WERI-Rb-1 (cell line): ENCODE measurements at places on chromosomes 4 and X.

- DNase-seq = no peak
Observed at GRCh38 chr4:144627663-144628076, 18.3 kb upstream of the HHIP start.

DNA sequence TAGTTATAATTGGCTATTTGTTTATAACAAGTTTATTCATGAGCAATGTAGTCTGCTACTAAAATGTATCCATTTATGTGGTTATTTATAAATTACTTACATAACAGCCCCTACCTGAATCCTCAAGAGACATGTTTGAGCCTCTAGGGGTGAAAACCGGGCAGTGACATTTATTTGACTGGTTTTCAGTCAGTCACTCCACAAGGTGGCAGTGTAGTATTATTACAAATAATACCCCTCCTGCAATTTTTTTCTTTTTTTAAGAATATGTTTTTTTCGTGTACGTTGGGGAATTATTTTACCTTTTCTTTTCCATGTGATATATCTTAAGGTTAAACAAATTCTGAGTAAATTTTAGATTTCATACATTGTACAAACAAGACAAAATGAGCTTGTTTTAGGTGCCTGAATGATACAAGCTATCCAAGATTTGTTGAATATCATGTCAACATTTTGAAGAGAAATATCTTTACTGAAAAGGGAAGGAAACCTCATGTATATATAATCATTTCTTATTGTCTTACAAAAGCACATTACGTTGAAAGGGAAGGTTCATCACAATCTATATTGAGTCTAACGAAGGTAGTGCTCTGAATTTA, 598.7 kb upstream of the TECRL start:
- peak; percentile 31 for DNase-seq

DNA sequence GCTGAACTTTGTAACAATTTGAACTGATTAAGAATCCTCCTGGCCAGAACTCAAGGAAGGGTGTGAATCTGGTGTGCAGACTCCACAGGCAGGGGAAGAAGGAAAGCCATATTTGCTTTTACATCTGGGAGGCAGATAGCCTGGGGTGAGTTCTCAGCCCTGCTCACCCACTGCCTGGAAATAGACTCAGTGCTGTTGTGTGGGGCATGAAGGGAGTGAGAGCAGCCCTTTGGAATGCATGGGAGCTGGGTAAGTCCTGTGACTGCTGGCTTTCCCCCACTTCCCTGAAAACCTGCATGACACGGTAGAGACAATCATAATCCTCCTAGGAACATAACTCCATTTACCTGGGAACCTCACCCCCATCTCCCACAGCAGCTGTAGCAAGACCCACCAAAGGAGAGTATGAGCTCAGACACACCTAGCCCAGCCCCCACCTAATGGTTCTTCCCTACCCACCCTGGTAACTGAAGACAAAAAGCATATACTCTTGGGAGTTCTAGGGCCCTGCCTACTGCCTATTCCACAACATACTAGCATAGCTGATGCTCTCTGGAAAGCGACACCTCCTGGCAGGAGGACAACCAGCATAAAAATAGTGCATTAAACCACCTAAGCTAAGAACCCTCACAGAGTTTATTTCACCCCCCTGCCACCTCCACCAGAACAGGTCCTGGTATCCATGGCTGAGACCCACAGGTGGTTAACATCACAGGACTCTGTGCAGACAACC, 59.3 kb upstream of the UBQLN2 start:
- no peak for DNase-seq

DNA sequence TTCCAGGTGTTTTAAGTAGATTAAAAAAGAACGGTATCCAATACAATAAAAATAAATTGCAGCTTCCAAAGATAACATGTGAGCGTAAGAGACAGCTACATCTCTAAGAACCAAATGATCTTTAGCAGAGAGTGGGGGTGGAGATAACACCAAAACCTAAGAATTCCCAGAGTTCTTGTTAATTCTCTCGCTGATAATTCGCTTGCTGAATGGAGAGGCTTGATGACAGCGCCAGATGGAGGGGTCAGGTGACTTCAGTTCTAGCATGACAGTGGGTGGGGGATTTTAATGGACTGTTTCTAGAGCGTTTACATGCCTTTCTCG, 2.3 kb downstream of the CLCN4 start:
- peak; percentile 43 for DNase-seq

GRCh38 chrX:110806145-110806544, 10.5 kb upstream of the CHRDL1 start:
- DNase-seq = no peak

GRCh38 chrX:16160729-16161128, 6.6 kb upstream of the MAGEB17 start:
- DNase-seq = no peak

GRCh38 chr4:5890063-5890727, 2.7 kb downstream of the CRMP1 start:
- DNase-seq = peak; percentile 97

DNA sequence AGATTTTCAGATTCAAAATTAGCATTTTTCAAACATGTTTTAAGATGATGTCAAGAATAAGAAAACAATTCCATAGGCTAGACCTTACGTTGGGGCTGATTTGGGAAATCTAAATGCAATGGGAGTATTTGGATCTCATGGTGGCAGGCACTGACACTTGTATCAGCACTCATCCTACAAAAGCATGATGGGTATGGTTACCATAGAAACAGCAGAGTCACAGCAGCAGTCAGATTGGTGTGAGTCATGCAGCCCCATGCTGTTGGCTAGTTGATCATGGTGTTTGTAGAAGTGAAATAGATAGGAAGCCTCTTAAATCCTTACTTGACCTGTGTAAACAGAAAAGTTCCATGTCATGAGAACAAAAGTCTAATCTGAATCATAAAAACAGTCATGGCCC, 1637.3 kb upstream of the PABPC4L start:
- no peak for DNase-seq

DNA sequence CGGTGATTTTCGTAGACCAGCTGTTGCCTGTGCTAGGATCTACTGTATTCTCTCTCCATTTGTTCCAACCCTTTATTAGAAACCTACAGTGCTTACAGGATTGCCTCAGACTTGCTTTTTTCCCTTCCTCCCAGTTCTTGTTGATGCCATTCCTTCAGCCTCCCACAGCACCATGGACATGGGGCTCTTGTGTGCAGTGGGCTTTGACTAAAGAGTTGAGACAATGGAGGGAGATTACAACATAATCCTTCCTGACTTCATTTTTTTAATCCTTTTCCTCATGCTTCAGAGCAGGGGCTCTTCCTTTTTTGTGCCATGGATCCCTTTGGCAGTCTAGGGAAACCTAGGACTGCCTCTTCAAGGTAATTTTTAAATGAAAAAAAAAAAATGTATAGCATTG, 92.1 kb downstream of the BMPR1B start:
- peak; percentile 45 for DNase-seq

- no peak for DNase-seq
Observed at GRCh38 chr4:8201321-8201781, 2.3 kb downstream of the SH3TC1 start.

DNA sequence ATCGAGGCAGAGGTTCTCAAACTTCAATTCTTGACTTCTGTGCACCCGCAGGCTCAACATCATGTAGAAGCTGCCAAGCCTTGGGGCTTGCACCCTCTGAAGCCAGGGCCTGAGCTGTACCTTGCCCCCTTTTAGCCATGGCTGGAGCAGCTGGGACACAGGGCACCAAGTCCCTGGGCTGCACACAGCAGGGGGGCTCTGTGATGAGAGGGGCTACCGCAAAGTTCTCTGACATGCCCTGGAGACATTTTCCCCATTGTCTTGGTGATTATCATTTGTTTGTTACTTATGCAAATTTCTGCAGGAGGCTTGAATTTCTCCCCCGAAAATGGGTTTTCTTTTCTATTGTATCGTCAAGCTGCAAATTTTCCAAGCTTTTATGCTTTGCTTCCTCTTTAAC, 4.9 kb upstream of the MAGEB17 start:
- no peak for DNase-seq

DNA sequence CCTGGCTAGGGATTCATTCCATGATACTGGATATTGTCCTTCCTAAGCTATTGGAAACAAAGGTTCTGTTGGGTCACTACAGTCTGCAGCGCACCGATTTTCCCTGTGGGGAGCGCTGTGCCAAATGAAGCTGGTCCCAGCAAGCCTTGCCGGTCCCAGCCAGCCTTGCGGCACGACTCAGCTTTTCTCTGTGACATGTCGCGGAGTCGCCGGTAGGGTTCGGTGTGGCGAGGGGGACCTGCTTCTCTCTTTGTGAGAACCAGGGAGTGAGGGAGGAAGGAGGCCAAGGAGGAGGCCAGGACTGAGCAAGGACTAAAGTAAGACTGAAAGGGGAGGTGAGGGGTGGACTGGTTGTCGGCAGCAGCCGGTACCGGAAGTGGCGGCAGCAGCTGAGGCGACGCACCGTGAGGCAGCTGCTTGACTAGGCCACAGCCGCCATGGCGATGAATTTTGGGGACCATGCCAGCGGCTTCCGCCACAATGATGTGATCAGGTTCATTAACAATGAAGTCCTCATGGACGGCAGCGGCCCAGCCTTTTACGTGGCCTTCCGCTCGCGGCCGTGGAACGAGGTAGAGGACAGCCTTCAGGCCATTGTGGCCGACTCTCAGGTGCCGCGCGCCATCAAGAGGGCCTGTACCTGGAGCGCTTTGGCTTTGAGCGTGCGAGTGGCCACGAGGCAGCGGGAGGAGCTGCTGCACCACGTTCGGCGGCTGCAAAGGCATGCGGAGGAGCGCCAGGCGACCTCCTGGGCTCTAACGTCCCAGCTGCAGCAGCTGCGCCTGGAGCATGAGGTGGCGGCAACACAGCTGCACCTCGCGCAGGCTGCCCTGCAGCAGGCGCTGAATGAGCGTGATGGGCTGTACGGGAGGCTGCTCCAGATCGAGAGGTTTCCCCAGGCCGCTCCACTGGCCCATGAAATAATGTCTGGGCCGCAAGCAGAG, at the start of gene TEX13D:
TSS of gene TEX13D (plus strand) at position 180 of the 944 bp plus-strand sequence. CDS start at position 438, 258 bp downstream.
- DNase-seq = no peak

- no peak for DNase-seq
Observed at GRCh38 chrX:1537031-1537715, at the start of gene P2RY8. Gene P2RY8 (minus strand): TSS chrX:1537185. CDS start chrX:1466558, 70,627 bp downstream.

- DNase-seq = no peak
Observed at GRCh38 chr4:139562067-139562684, 6.2 kb upstream of the SETD7 start.

DNA sequence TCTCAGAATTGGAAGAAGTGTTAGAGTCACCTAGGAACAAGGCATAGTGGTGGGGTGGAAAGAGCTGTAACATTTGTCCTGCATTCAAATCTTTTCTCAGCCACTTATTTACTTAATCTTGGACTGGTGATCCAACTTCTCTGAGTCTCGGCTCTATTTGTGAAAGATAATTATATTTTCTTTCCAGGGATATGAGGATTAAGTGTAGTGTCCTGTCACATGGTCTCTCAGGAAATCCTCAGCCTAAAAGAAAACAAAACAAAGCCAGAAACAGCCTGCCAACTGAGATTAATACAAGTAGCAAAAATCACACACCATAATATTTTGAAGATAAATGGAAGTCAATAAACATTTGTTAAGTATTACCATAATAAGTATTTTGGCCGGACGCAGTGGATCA, 33.3 kb upstream of the ETNPPL start:
- no peak for DNase-seq

DNA sequence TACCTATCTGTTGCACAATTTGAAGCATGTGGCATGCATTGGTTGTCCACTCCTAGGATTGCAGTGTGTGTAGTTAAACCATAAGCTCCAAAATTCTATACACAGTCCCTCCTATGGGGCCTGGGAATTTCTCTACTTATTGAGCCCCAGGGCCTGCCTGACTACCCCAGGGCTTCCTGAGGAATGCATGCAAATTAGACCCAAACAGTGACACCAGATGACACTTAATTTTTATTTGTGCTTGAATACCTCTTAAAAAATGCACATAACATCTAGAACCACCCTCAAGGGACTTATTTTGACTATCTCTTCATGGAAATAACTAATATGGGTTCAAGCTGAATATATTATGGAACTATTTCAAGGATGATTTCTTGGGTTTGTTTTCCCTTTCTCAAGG, 236.4 kb downstream of the PPP1R2C start:
- DNase-seq = no peak

- no peak for DNase-seq
Observed at GRCh38 chrX:139691493-139691842, 16.5 kb downstream of the MCF2 start.

DNA sequence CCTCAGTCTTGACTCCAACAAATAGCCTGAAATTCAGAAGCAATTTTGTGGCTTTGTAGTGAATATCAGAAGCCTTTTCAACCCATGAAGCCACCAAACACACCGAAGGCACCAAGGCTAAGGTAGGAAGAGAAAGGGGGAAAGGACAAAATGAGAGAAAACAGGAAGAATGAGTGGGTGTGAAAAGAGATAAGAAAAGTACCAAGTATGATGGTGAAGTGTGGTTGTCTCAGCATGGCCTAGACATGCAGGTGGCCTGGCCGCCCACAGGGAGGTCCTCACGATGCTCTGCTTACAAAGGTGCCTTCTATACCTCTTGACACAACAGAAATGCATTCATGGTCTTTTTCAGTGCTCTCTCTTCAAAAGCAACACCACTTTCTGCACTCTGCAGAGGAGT, 34.9 kb downstream of the ACSL1 start:
- DNase-seq = no peak

DNA sequence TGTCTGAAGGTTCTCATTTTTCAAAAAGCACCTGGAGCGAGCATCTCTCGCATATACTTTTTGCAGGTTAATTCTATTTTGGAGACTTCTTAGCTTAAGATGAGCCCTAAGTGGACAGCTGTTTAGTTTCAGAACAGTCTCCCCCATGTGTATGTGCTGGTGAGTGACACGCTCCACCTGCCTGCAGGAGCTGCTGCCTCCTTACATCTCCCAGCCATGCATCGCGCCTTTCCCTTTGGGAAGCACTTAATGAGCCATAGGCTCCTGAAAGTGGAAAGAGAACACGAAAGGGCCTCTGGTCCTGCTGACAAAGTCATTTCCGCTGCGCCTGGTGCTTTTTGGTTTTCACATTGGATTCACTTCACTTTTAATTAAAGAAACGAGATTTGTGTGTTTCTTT, 56.1 kb downstream of the TRIML2 start:
- DNase-seq = no peak

- DNase-seq = peak; percentile 26
Observed at GRCh38 chr4:2688697-2689096, 67.4 kb downstream of the TNIP2 start.

- no peak for DNase-seq
Observed at GRCh38 chrX:117196481-117196880, 733.7 kb upstream of the CT83 start.

DNA sequence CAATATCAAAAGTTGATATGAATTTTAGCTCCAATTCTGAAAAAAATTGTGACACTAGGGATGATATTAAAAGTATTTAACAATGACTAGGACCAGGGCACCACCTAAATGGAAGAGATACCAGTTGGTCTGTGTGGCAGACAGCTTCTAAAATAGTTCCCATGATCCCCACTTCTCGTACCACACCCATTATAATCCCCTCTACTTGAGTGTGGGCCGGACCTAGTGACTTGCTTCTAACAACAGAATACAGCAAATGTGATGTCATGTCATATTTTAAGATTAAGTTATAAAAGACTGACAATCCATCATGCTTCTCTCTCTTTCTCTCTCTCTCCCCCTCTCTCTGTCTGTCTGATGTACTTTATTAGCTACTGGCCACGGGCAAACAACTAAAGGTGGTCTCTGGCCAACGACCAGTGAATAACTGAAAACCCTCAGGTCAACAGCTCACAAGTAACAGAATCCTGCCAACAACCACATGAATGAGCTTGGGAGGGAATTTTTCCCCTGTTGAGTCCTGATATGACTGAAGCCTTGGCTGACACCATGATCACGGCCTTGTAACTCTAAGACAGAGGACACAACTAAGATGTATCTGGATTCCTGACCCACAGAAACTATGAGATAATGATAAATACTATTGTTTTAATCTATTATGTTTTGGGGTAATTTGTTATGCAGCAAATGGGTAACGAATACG, 34.4 kb downstream of the FAM13A start:
- no peak for DNase-seq

GRCh38 chrX:6738518-6739470, 203.9 kb upstream of the VCX3A start:
- DNase-seq = no peak
